AG04449 (cell line): ENCODE measurements at places on chromosomes 5 and 9.
A peak's percentile ranks its signal among the peaks of the same experiment; 100 is the strongest.

DNA sequence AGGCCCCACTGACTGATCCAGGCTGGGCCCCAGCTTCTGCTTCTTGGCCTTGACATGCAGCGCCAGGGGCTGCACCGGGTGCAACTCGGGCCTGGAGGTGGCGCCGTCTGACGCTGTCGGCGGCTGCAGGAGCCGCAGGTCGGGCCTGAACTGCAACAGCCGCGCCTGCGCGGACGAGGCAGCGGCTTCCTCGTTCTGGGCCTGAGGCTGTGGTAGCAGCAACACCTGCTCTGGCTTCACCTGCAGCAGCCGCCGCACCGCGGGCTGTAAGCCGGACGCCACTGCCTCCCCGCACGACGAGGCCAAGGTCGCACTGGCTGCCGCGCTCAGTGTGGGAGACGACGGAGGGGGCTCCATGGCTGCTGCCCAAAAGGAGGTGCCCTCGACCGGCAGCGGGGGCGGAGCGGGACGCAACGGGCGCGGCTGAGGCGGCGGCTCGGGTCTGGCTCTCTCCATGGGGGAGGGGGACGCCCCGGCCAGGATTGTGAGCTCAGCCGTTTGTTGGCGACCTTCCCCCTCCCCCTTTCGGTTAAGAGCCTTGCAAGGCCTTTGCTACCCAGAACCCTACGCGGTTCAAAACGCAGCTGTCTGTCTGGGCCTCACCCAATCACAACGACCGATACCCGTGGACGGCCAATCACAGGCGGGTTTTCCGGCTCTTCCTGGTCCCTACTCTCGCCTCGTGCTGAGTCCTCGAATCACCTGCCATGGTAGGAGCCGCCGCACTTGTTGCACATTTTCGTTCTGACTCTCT lies 438 bp downstream of the SOX30 start:
- no peak for DNase-seq

DNA sequence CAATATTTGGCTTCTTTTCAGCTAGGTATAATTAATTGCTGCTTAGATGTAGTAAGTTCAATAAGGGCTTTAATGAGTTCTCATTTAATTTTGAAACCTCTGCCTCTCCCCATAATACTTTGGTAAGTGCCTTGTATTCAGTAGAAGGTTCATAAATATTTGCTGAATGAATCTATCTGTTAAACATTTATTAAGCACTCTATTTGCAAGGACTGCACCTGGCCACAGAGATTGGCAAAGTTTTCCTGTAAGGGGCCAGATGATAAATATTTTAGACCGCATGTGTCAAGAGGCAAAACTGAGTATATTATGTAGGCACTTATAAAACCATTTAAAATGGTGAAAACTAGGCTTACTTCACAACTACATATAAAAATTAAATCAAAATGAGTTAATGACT lies 19.0 kb upstream of the GNA14 start:
- no peak for DNase-seq

DNA sequence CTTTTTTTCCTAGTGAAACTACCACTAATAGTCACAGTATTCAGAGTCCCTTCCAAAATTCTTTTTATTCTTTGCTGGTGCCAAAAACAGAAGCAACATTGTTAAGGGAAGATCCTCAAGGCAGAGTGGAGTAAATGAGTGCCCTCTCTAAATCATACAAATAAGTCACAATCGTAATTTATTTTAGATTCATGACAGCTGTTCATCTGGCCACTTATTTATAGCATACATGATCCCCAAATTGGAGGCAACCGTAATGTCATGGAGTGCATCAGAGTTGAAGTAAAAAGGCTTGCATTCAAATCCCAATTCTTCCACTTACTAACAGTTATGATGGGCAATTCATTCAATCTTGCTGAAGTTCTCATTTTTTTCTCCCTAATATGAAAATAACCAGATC lies 33.4 kb downstream of the POLK start:
- no peak for DNase-seq

DNA sequence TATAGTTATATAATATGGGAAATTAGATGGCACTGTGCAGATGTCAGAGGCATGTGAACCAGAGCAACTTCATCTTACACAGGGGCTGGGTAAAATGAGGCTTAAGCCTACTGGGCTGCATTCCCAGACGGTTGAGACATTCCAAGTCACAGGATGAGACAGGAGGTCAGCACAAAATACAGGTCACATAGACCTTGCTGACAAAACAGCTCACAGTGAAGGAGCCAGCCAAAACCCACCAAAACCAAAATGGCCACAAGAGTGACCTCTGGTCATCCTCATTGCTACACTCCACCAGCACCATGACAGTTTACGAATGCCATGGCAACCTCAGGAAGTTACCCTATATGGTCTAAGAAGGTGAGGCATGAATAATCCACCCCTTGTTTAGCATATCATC lies 479.4 kb downstream of the TLR4 start:
- DNase-seq = no peak

DNA sequence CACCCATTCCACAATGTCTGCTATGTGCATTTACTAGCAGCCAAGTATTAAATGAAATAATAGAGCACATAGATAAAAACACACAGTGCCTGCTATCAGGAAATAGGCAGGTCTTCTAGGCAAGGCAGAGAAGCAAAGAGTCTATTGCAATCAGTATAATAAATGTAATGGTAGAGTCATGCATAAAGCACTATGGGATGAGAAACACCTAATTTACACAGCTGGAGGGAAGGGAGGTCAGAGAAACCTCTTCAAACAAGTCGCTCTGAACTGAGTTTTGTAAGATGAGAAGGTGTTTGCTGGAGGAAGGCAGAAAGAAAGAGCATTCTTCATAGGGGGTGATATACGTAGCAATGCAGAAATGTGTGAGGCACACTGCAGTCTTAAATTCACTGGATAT lies 341.0 kb upstream of the DMAC1 start:
- DNase-seq = no peak

- no peak for DNase-seq
These were observed 2.0 kb upstream of the ZNF622 start for GRCh38 chr5:16467363-16468219.

- DNase-seq = no peak
These were observed 236.9 kb downstream of the CD180 start for GRCh38 chr5:66959653-66960052.

DNA sequence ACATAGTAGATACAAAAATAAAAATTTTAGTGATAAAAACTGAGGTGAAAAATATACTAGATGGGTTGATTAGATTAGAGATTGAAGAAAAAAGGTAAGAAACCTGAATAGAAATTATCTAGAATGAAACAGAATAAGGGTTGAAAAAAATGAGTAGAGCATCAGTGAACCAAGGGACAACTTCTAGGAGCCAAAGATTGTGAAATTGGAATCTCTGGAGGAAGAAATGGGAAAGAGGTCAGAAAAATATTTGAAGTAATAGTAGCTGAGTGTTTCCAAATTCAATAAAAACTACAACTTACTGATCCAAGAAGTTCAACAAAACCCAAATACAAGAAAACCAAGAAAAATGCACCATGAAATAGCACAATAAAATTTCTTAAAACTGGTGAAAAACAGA lies 116.6 kb upstream of the STARD4 start:
- DNase-seq = no peak

- no peak for DNase-seq
These were observed 281.5 kb downstream of the GADD45G start for GRCh38 chr9:89886281-89886700.

- DNase-seq = no peak
These were observed 66.7 kb downstream of the PCDH1 start for GRCh38 chr5:141811287-141812155.

DNA sequence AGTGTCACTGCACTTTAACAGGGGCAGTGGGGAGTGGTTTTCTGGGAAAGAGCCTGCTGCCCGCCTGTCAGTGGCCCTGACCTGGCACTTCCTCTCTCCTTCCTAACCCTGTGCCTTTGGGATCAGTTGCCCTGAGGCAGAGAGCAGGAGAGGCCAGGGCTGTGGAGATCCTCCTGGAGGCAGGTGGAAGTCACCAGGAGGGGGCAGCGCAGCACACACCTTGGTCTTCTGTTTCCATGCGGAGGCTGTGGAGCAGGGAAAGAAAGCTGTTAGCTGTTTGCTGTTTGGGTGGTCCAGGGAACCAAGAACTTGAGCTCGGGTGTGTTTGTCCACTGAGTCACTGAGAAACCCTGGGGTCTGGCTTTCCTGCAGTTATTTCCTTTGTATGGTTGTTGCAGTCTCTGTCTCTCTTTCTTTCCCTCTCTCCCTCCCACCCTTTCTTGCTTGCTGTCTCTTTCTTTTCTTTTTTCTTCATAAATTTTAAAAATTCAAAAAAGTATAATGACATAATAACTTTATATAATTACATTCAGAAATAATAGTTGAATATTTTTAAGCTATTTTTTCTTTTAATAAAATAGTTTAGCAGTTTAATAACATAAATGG lies 28.1 kb downstream of the NTRK2 start:
- DNase-seq = no peak

GRCh38 chr5:52822437-52822836 lies 34.7 kb downstream of the ITGA1 start:
- DNase-seq = no peak

DNA sequence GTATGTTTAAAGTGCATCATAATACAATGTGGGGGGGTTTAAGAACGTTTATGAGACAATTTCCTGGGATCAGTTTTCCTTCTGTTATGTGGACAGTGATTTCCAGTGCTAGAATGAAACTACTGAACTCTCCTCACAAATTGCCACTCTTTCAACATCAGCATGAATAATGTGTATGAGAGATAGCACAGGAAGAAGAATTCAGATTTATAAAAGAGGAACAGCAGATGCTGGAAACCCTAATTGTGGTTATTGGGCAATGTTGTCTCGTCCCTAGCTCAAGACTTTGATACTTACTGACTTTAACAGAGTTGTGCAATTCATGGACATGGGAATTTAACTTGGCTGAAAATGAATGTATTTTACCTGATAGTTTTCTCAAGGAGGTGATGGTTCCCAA lies 410.8 kb upstream of the MEF2C start:
- DNase-seq = peak; percentile 47

GRCh38 chr9:118624608-118625007 lies 744.6 kb downstream of the BRINP1 start:
- DNase-seq = no peak

DNA sequence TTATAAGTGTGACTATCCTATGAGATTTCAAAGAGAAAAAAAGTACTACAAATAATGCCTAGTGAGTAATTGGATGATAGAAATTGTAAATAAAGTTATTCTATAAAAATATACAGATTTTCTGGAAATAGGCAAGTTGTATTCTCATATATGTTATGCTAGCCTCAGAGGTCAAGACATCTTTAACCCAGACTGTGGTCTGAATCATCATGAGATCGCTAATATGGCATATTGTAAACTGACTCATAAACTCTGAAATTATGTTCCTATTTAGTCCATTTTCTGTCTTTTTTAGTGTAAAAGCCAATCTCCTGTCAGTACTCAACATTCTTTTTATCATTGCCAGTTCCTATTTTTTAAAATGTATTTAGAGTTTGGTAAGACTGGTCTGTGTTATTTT lies 14.2 kb downstream of the LOX start:
- no peak for DNase-seq

GRCh38 chr5:19739671-19740070 lies 248.3 kb downstream of the CDH18 start:
- DNase-seq = no peak

DNA sequence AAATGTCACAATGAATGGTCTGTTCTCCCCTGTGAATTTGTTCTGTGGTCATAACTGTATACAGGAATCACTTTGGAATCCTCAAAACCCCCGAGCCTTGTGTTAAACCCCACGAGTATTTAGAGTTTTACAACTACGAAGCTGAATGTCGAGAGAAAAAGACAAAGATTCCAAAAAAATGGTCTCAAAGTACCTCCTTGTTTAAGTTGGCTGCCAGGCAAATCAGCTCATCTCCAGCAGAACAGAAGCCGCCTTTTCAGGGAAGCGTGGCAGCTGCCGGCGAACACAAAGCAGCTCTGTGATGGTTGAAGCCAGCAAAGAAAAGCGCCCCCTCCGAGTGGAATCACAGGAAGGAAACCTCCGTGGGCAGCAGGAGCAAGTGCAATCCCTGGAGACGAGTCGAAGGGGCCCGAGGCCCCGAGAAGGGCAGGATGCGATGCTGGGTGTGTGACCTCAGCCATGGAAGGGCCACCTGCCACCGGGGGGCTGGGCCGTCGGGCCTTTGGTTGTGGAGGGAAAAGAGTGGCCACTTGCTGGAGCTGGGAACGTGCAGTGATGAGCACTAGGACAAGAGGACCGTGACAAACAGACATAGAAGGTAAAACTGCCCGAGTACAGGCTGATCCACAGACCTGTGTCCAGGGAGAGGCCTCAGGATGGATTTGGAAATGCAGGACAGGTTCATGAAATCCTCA lies 706.4 kb downstream of the SEMA5A start:
- no peak for DNase-seq

DNA sequence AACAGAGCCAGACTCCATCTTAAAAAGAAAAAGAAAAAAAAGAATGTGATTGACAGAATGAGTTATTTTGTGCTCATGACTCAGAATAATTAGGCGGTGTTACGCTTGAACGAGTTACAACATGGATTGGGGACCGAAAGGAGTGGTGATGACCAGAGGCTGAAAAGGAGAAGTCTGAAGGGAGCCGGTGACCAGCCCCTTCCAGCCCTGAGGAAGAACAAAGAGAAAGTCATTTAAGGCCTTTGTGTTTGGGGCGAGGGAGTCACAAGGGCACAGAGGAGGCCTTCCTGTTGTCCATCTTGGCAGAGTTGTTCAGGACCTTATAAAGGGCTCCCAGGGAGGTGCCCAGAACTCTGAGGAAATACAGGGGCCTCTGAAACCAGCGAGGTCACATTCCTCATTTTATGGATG lies 131.6 kb downstream of the GOLPH3 start:
- DNase-seq = no peak

DNA sequence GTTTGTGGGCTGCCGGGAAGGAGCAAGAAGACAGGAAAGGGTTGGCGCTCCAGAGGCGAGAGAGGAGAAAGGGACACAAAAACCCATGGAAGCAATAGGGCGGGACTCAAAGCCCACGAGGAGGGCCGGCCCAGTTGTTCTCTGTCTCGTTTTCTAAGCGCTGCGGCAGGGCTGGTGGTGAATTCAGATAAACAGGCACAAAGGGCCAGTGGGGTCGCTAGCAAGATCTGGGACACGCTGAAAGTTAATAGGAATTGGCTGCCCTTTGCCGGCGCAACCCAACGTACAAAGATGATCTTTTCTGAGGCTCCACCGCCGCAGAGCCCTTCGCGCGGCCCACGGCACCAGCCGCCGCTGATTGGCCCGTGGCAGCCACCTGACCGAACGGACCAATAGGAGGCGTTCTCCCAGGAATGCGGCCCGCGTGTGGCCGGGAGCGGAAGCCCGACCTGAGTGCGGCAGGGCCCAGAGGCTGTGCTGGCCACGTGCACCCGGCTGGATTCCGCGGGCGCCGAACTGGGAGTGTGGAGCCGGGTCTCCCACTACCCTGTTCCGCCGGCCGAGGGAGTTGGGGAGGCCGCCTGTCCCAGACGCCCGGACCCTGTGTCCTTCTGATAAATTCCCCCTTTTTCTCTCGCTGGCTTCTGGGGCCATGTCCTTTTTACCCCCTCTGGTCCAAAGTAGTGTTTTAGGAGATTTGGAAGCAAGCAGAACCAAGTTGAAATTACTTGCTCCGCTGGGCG lies 16.8 kb upstream of the NSD1 start:
- DNase-seq = no peak

GRCh38 chr9:136010176-136010575 lies 49.0 kb upstream of the UBAC1 start:
- no peak for DNase-seq
